Heart left ventricle (tissue), 16 donors: ENCODE measurements at places on chromosomes 3 and 15.

DNA sequence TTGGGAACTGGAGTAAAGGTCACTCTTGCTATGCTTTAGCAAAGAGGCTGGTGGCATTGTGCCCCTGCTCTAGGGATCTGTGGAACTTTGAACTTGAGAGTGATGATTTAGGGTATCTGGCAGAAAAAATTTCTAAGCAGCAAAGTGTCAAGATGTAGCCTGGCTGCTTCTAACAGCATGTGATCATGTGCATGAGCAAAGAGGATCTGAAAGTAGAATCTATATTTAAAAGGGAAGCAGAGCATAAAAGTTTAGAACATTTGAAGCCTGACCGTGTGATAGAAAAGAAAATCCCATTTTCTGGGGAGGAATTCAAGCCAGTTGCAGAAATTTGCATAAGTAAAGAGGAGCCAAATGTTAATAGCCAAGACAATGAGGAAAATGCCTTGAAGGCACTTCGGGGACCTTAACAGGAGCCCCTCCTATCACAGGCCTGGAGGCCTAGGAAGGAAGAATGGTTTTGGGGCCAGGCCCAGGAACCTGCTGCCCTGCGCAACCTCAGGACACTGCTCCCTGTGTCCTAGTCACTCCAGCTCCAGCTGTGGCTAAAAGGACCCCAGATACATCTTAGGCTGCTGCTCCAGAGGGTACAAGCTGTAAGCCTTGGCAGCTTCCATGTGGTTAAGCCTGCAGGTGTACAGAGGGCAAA is 212.2 kb upstream of the LINGO1 start:
- DNase-seq = no peak

- no peak for DNase-seq
Measured at GRCh38 chr15:95663156-95664100, 667.1 kb upstream of the NR2F2 start.

- no peak for DNase-seq
Measured at GRCh38 chr3:52238193-52238760, 681 bp downstream of the TWF2 start.

- DNase-seq = no peak
Measured at GRCh38 chr15:101504866-101505609, 15.5 kb upstream of the PCSK6 start.

DNA sequence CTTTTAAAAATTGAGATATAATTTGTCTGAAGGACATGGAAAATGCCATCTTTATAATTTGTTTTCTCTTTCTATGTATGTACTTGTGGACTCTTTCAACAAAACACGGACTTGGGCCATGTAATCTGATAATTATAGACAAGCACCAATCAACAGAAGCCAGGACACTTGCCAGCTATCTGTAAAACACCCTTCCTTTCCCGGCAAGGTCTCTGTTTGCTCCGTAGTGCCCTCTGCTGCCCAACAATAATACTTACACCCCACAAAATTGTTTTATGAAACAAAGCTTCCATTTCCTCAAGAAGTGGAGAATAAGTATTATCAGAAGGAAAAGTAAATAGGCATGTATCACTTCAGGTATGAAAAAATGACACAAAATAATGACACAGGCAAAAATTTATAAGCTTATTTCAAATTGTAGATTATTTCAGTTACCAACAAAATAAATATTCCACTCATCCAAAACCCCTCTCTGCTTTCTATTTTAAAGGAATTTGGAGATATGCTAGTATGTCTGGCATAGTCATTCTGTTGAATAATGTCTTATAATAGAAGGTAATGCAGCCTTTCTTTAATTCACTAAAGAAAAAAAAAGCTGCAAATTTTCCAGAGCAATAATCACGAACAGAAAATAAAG is 32.8 kb downstream of the MYH15 start:
- DNase-seq = peak; percentile 51

- no peak for DNase-seq
Measured at GRCh38 chr15:25936004-25936403, 72.9 kb upstream of the ATP10A start.

DNA sequence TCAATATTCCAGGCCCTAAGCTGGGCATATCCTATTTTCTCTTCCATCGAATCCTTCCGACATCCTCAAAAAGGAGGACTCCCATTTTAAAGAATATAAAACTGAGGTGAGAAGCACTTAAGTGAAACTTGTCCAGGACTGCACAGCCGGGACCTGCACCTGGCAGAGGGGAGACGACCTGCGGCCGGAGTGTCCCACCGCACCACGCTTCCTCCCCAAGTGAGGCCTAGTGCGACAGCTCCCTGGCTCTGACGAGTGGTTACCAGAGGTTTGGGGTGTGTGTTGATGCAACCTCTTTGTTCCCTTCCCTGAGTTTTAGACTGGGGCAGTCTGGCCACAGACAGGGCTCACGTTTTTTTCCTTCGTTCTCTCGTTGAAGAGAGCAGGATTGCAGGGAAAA is 24.9 kb upstream of the ATP2B2 start:
- DNase-seq = no peak

- DNase-seq = no peak
Measured at GRCh38 chr15:70528816-70529215, 234.5 kb downstream of the UACA start.

DNA sequence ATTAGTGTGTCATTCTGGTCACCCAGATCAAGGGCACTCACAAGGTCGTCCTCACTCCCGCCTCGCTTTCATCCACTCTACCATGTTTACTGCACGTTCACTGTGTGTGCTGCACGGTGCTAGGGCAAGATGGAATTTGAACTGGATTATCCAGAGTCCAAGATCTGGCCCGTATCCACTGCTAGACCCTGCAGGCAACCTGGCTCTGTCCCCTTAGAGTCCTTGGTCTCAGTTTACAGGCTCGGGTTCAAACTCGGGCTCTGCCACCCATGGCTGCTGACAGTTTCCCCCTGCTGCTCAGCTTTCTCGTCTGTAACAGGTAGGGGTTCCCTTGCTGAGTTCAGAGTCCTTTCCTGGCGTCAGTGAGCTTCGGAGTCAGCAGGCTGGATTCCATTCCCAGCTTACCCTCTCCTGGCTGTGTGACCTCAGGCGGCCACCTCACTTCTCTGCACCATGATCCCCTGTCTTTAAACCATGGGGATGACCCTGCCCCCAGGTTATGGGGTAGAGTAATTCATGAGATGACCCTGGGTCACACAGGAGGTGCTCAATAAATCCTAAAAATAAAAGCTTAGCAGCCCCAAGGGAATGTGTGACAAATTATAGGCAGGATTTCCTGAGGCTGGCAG is 79.6 kb upstream of the SLC6A6 start:
- no peak for DNase-seq

- DNase-seq = no peak
Measured at GRCh38 chr3:171801738-171802589, 8.3 kb downstream of the PLD1 start.

DNA sequence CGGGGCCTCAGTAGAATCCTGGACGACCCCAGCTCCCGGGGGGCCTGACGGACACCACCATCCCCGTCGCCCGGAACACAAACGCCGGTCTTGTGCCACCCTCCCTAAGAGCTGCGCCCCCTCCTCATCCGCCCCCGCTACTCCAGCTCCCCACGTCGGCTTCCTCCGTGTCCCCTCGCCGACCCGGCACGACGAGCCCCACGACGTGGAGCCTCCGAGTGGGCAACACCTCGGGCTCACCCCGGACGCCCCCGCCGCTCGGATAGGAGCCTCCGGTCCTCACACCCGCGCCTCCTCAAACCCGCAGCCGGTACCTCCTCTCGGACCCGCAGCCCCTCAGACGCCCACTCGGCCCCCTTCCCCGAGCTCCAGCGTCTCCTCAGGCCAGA is 525 bp downstream of the NPTN start:
- peak; percentile 33 for DNase-seq

DNA sequence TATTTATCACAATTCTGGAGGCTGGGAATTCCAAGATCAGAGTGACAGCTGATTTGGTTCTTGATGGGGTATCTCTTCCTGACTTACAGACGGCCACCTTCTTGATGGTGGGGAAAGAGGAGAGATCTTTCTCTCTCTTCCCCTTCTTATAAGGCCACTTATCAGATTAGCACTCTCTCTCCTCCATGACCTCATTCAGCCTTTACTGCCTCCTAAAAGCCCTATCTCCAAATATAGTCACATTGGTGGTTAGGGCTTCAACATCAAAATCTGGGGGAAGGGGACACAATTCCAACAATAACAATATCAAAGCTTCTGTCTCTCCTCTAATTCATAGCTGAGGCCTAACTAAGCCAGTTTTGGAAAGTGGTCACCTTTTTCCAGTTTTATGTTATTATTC is 91.7 kb upstream of the MBNL1 start:
- no peak for DNase-seq

DNA sequence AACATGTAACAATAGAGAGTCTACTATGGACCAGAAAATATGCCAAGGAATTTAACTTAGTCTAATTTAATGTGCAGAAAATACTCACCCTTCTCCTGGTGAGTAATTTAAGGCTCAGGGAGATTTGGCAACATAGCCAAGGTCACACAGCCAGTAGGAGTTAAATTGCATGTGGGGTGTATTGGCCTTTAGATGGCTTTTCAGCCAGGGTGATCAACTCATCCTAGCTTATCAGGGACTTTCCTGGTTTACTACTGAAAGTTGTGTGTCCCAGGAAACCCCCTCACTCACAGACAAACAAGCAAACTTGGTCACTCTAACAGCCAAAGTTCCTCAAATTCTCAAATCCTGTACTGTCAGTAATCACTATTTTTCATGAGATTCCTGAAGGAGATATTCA is 2.6 kb upstream of the SLC9A9 start:
- DNase-seq = no peak

- no peak for DNase-seq
Measured at GRCh38 chr3:127688416-127689265, 15.9 kb downstream of the ABTB1 start.

- DNase-seq = no peak
Measured at GRCh38 chr3:13113346-13114330, 40.4 kb upstream of the IQSEC1 start.

- DNase-seq = no peak
Measured at GRCh38 chr15:87816811-87817210, 439.7 kb downstream of the NTRK3 start.

- no peak for DNase-seq
Measured at GRCh38 chr15:40942878-40943277, 10.4 kb upstream of the CHAC1 start.

GRCh38 chr3:152558386-152558785 is 276.5 kb upstream of the P2RY1 start:
- no peak for DNase-seq

DNA sequence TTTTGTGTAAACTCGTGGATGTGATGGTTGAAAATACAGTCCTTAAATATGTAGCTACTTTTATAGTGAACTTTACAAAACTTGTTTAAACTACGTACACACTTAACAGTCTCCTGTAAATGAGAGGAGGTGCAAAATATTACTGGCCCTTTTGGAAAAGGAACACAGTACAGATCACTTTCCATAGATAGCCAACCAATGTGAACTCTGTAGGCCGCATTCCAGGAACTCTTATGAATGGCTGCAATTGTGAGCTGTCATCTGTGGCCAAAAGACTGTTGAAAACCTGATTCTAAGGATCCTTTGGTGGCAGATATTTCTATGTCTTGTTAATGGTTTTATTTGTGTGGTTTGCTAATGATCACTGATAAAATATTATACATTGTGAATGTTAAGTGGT is 6.2 kb downstream of the TSC22D2 start:
- DNase-seq = peak; percentile 23

GRCh38 chr3:34073961-34074360 is 275.5 kb downstream of the PDCD6IP start:
- DNase-seq = no peak

- DNase-seq = no peak
Measured at GRCh38 chr15:41961595-41962202, 10.7 kb downstream of the EHD4 start.

GRCh38 chr3:31895471-31895870 is 85.6 kb downstream of the OSBPL10 start:
- no peak for DNase-seq

- no peak for DNase-seq
Measured at GRCh38 chr3:190360228-190360627, 27.7 kb upstream of the CLDN16 start.

DNA sequence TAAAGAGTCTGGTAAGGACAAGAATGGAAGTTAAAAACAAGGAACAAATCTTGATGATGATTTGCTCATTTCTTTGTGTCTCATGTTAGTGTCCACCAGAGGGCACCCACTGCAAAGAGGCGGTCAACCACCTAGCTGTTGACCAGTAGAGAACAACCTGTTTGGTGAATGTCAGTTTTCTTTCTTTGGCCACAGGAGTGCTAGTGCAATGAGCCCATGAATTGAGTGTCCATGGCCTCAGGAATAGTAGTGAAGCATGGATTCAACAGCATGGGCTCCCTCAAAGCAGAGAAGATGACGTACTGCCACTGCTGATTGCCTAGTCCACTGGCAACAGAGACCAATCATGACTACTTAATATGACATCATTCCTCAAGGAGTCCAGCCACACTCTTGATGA is 10.7 kb upstream of the CNTN6 start:
- DNase-seq = peak; percentile 20

GRCh38 chr3:112474796-112475195 is 24.5 kb downstream of the BTLA start:
- DNase-seq = no peak

GRCh38 chr3:151236316-151236715 is 33.3 kb upstream of the GPR171 start:
- no peak for DNase-seq

DNA sequence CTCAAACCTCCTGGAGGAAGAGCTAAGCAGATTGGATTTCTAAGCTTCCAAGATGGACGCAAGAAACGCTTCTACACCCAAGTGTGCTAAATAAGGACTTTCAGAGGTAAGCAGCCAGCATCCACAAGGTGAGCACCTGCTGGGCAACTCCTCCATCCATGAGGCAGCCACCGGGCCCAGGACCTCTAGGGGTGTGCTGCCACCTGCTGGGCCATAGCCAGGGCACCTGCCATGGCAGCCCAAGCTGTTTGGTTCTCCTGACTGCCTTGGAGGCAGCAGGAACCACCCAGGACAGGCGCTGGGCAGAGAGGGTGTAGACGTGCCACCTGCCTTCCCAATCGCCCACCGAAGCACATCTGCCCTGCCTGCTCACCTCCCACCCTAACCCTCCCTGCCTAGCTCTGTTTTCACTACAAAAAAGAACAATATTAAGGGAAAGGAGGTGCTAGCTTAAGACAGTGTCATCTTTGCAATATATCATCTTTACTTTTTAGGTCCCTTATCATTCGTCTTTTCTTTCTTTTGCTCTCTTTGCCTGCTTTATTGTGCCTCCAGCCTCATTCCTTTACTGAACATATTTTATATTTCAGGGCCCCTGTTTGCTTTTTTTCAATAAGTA is 12.9 kb downstream of the C15orf62 start:
- peak; percentile 51 for DNase-seq

- DNase-seq = no peak
Measured at GRCh38 chr3:123480428-123480827, 31.5 kb upstream of the ADCY5 start.

GRCh38 chr3:44066806-44067205 is 174.9 kb upstream of the TOPAZ1 start:
- no peak for DNase-seq

GRCh38 chr3:69102384-69102783 is 17.6 kb downstream of the ARL6IP5 start:
- no peak for DNase-seq

DNA sequence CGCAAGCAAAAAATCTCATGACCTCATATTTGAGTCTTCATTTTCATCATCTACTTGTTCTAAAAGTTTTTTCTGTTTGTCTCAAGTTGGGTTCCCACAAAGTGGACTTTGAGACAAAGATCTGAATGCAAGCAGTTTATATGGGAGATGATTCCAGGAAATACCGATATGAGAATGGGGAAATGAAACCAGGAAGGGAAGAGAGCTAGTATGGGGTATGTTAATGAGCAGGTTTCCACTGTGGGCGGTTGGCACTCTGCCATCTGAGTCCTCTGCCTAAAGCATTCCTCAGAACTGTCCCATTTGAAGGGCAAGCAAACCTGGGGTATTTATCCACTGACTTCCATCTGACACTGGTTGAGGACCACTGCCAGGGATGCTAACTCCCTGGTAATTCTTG is 8.8 kb downstream of the ADPRH start:
- DNase-seq = peak; percentile 67
